ENCODE measurements at places on chromosomes 6 and 20.
A peak's percentile ranks its signal among the peaks of the same experiment; 100 is the strongest.

- no peaks in the 10 kb centered on the region for H3K27me3 ChIP-seq
- no peak for DNase-seq
- no peak overlapping the region for H3K27ac ChIP-seq
- no peak overlapping the region for H3K4me3 ChIP-seq
Measured at GRCh38 chr6:9316831-9317230, 881.5 kb upstream of the SLC35B3 start.

DNA sequence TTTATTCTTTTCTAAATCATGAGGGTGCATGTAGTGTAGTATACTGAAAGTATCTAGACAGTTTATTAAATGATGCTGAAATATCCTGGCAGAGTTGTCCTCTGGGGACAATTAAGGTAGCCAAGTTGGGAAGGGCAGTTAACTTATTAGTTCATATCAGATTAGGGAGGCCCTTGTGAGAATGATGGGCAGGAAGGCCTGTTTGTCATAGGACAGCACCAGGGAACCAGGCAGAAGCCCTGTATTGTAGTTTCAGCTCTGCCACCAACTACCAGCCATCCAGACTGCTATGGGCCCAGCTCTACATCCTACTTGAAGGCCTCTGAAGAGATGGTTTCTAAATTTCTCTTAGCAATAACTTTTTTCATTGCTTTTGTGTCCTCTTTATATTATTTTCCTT, 4.0 kb downstream of the MYLIP start:
- H3K27me3 ChIP-seq = peaks cover 1% of the 10 kb centered on the region
- peak overlapping the region; percentile 58 for H3K27ac ChIP-seq
- H3K4me3 ChIP-seq = peak overlapping the region; percentile 90
- peaks cover 78% of the 10 kb centered on the region for H3K36me3 ChIP-seq
- peaks cover 55% of the 10 kb centered on the region for H3K4me1 ChIP-seq

DNA sequence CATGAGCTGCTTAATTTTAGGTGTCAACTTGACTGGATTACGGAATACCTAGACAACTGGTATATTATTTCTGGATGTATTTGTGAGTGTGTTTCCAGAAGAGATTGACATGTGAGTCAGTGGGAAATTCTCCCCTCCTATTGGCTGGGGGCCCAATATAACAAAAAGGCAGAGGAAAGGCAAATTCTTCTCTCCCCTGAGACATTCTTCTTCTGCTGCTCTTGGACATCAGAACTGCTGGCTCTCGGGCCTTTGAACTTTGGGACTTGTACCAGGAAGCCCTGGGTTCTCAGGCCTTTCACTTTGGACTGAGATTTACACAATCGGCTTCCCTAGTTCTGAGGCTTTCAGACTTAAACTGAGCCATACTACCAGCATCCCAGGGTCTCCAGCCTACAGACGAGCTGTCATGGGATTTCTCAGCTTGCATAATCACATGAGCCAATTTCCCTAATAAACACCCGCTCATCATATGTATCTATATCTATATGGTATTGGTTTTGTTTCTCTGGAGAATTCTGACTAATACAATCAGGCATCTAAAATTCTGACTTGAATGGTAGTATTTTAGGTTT, 7.6 kb upstream of the BTN3A3 start:
- DNase-seq = no peak
- H3K27ac ChIP-seq = no peak overlapping the region
- peaks cover 32% of the 10 kb centered on the region for H3K36me3 ChIP-seq
- no peaks in the 10 kb centered on the region for H3K4me1 ChIP-seq
- H3K27me3 ChIP-seq = no peaks in the 10 kb centered on the region
- H3K4me3 ChIP-seq = no peak overlapping the region

GRCh38 chr20:56927127-56927526, 298.0 kb downstream of the TFAP2C start:
- no peak for DNase-seq
- H3K27ac ChIP-seq = no peak overlapping the region
- H3K4me3 ChIP-seq = no peak overlapping the region
- peaks cover 72% of the 10 kb centered on the region for H3K27me3 ChIP-seq

GRCh38 chr6:43093436-43094289, 17.5 kb downstream of the PTK7 start:
- peaks cover 6% of the 10 kb centered on the region for H3K27me3 ChIP-seq
- DNase-seq = no peak
- H3K4me1 ChIP-seq = peaks cover 26% of the 10 kb centered on the region

- H3K36me3 ChIP-seq = no peaks in the 10 kb centered on the region
- H3K4me3 ChIP-seq = no peak overlapping the region
- no peak overlapping the region for H3K27ac ChIP-seq
- no peak for DNase-seq
Measured at GRCh38 chr6:74366634-74367033, 670.6 kb downstream of the CD109 start.

- no peaks in the 10 kb centered on the region for H3K4me1 ChIP-seq
- H3K27ac ChIP-seq = no peak overlapping the region
- H3K27me3 ChIP-seq = no peaks in the 10 kb centered on the region
- no peak overlapping the region for H3K4me3 ChIP-seq
- no peaks in the 10 kb centered on the region for H3K36me3 ChIP-seq
- DNase-seq = no peak
Measured at GRCh38 chr6:54491431-54491830, 183.2 kb downstream of the TINAG start.

- no peak for DNase-seq
- no peaks in the 10 kb centered on the region for H3K4me1 ChIP-seq
- no peaks in the 10 kb centered on the region for H3K36me3 ChIP-seq
- no peaks in the 10 kb centered on the region for H3K27me3 ChIP-seq
Measured at GRCh38 chr6:84052204-84052882, 18.8 kb downstream of the MRAP2 start.

- no peak overlapping the region for H3K4me3 ChIP-seq
- no peak for DNase-seq
- no peaks in the 10 kb centered on the region for H3K36me3 ChIP-seq
- H3K27me3 ChIP-seq = peaks cover 7% of the 10 kb centered on the region
- H3K27ac ChIP-seq = no peak overlapping the region
Measured at GRCh38 chr6:33088258-33088930, 12.6 kb downstream of the HLA-DPB1 start.

DNA sequence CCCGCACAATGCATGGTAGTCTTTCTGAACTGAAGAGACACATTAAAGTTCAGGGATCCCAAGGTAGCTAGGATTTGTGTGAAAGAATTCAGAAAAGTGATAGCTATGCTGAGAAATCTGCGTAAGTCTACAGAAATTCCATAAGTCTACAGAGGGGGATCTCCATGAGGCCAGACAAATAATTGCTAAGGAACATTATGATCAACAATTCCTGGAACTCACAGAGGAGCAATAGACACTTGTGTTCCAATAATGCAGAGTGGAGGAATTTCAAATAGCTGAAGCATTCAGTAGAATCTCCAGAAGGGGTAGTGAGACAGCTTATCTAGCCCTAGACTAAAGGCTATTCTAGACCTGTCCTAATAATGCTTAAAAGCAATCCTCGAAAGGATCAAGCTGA, 315.7 kb upstream of the ECI2 start:
- no peak for DNase-seq
- no peak overlapping the region for H3K4me3 ChIP-seq
- no peak overlapping the region for H3K27ac ChIP-seq
- H3K4me1 ChIP-seq = no peaks in the 10 kb centered on the region
- H3K27me3 ChIP-seq = peaks cover 2% of the 10 kb centered on the region
- H3K36me3 ChIP-seq = no peaks in the 10 kb centered on the region

DNA sequence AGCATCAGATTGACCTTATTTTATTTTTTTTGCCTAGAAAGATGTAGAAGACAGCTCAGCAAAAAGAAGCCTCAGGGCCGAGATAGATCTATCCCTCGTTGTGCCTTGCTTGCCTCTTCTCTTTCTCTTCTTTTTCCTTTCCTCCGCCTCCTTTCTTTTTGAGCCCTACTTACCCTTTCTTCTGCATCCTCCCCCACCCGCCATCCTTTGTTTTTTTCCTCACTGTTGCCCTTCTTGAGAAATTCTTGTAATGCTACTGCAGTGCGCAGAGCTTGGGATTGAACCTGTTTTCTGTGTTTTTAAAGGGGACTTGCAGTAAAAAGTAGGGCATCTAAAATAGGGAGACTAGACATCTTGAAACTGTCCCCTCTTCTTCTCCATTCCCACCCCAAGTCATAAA, 18.6 kb downstream of the RALY start:
- H3K27ac ChIP-seq = peak overlapping the region; percentile 70
- no peak overlapping the region for H3K4me3 ChIP-seq

DNA sequence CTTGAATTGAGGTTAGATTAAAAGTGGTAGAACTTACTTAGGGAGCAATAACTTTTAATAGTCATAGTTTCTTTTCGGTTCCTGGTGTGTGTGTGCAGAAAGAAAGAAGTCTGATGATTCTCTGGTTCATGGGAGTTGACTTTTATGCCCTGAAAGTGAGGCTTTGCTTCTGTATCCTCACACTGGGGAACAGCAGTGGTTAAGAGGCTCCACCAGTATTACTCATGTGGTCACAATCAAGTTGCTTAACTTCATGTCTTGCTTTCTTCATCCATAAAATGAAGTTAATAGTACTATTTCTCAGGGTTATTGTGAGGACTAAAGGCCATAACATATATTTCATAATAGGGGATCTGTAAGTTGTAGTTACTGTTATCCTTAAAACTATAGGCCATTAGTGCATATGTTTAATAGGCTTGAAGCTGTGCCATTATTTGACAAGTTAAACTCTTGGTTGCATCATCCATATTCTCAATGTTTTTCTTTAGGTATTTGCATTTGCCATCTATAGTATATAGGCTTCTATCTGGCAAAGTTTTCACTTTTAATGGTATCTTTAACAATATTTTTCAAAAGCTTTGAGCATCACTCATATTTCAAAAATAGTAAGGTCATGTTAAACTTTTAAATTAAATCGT, 262.4 kb downstream of the PLCB1 start:
- H3K36me3 ChIP-seq = no peaks in the 10 kb centered on the region
- H3K27me3 ChIP-seq = peaks cover 21% of the 10 kb centered on the region
- peaks cover 12% of the 10 kb centered on the region for H3K4me1 ChIP-seq
- H3K4me3 ChIP-seq = no peak overlapping the region
- no peak overlapping the region for H3K27ac ChIP-seq

- peaks cover 50% of the 10 kb centered on the region for H3K36me3 ChIP-seq
- peak; percentile 65 for DNase-seq
- no peaks in the 10 kb centered on the region for H3K27me3 ChIP-seq
Measured at GRCh38 chr20:37990571-37991151, 42.6 kb downstream of the TTI1 start.

DNA sequence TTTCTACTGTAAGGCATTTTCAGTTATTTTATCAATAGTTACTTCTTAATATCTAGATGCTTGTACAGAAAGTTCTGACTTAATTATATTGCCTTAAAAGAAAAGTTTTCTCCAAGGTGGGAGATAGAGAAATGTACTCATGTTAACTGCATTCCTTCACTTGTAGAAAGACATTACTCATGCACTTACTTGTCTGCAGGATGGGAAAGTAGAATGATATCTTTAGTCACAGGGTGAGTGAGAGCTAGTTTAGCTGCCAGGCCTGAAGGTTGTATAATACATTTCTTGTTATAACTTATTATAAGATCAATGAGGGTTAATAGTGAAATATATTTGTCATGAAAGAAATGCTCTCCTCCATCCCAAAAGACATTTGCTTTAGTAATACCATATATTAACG, 92.1 kb downstream of the CRYBG1 start:
- H3K36me3 ChIP-seq = no peaks in the 10 kb centered on the region
- no peak overlapping the region for H3K27ac ChIP-seq
- DNase-seq = no peak
- H3K4me3 ChIP-seq = no peak overlapping the region
- peaks cover 3% of the 10 kb centered on the region for H3K27me3 ChIP-seq
- peaks cover 11% of the 10 kb centered on the region for H3K4me1 ChIP-seq

DNA sequence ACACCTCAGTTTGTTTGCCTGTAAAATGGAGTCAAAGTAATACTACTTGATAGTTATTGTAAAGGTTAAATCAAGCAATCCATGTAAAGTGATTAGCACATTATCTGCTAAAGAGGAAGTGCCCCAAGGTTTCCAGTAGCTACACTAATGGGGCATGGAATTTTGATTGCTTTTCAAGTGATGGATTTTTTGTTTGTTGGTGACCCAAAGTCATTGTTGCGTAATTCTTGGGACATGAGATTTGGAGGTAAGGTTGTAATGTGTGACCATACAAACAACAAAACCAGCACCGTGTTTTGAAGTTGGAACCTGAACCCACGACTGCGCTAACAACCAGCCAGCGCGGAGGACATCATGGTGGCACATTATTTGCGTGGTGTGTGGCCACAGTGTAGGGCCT, 17.2 kb downstream of the SYCP2L start:
- no peak overlapping the region for H3K27ac ChIP-seq
- H3K4me1 ChIP-seq = peaks cover 9% of the 10 kb centered on the region
- H3K36me3 ChIP-seq = no peaks in the 10 kb centered on the region

- H3K27me3 ChIP-seq = peaks cover 19% of the 10 kb centered on the region
- DNase-seq = no peak
- no peaks in the 10 kb centered on the region for H3K4me1 ChIP-seq
- no peak overlapping the region for H3K27ac ChIP-seq
- no peaks in the 10 kb centered on the region for H3K36me3 ChIP-seq
- H3K4me3 ChIP-seq = no peak overlapping the region
Measured at GRCh38 chr20:25125636-25126035, 43.7 kb upstream of the VSX1 start.

GRCh38 chr6:84280030-84280429, 52.6 kb upstream of the CEP162 start:
- no peaks in the 10 kb centered on the region for H3K4me1 ChIP-seq
- H3K27ac ChIP-seq = no peak overlapping the region
- H3K36me3 ChIP-seq = no peaks in the 10 kb centered on the region
- no peak overlapping the region for H3K4me3 ChIP-seq
- H3K27me3 ChIP-seq = no peaks in the 10 kb centered on the region

- H3K27me3 ChIP-seq = no peaks in the 10 kb centered on the region
- no peak overlapping the region for H3K27ac ChIP-seq
- H3K4me3 ChIP-seq = no peak overlapping the region
- H3K36me3 ChIP-seq = peaks cover 76% of the 10 kb centered on the region
- DNase-seq = no peak
Measured at GRCh38 chr6:37477656-37478435, 21.8 kb downstream of the CCDC167 start.

DNA sequence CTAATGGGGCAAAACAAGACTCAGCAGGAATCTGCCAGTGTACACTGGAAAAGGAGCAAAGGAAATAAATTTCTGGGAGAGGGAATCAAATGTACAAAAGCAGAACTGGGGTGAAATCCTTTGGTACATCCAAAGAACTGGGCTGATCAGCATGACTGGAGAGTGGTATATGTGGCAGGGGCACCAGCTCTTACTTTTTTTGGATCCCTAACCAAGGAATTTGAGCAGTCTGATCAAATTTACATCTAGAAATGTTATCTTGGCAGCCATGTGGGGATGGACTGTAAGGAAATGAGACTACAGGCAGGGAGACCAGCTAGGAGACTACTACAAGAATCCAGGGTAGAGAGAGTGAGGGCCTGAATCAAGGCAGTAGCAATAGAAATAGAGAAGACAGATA, 1.2 kb upstream of the ZSCAN31 start:
- peaks cover 4% of the 10 kb centered on the region for H3K4me1 ChIP-seq
- DNase-seq = no peak
- H3K27me3 ChIP-seq = peaks cover under 1% of the 10 kb centered on the region

GRCh38 chr20:25368976-25369375, 21.7 kb downstream of the ABHD12 start:
- H3K36me3 ChIP-seq = peaks cover 15% of the 10 kb centered on the region
- H3K4me3 ChIP-seq = no peak overlapping the region
- peaks cover 7% of the 10 kb centered on the region for H3K4me1 ChIP-seq
- DNase-seq = no peak
- no peaks in the 10 kb centered on the region for H3K27me3 ChIP-seq

GRCh38 chr6:70150521-70150920, 152.4 kb downstream of the COL9A1 start:
- H3K4me3 ChIP-seq = no peak overlapping the region
- no peaks in the 10 kb centered on the region for H3K27me3 ChIP-seq
- no peaks in the 10 kb centered on the region for H3K36me3 ChIP-seq
- H3K27ac ChIP-seq = no peak overlapping the region

- H3K4me1 ChIP-seq = no peaks in the 10 kb centered on the region
- no peak overlapping the region for H3K4me3 ChIP-seq
- DNase-seq = no peak
- H3K36me3 ChIP-seq = no peaks in the 10 kb centered on the region
- peaks cover 9% of the 10 kb centered on the region for H3K27me3 ChIP-seq
Measured at GRCh38 chr20:50309280-50309763, 118.7 kb downstream of the CEBPB start.

Measured in activated T-helper 2 cell treated with anti-CD3 and anti-CD28 coated beads, Interferon-gamma antibody, Interleukin-2, Interleukin-4, amounts not matched to agents 10 μg/mL and 5 μg/mL and 100 μg/mL, durations not matched to agents 14 hours and 24 hours and 36 hours (primary cell).